Caco-2 (cell line): ENCODE measurements at places on chromosomes 6 and 20.

- DNase-seq = no peak
Measured at GRCh38 chr20:43460830-43461200, 3.1 kb downstream of the SRSF6 start.

- no peak for DNase-seq
Measured at GRCh38 chr6:35192301-35192860, 21.4 kb upstream of the SCUBE3 start.

DNA sequence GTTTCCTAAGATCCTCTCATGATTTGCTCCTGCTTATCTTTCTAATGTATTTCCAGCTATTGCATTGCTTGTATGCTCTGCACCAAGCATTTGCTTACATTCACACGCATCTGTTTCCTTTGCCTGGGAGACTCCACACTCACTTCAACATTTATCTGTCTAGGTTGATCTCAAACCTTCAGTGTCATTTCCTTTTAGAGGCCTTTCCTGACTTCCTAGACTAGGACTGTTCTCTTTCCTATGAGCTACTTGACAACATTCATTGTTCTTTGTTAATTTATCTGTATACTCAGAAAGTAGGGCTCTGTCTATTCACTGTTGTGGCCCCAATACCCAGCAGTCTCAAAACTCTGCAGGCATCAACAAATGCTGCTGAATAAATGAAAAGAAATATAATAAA, 84.4 kb downstream of the WASF1 start:
- no peak for DNase-seq

GRCh38 chr20:6709910-6710595, 57.4 kb upstream of the BMP2 start:
- DNase-seq = peak; percentile 79

DNA sequence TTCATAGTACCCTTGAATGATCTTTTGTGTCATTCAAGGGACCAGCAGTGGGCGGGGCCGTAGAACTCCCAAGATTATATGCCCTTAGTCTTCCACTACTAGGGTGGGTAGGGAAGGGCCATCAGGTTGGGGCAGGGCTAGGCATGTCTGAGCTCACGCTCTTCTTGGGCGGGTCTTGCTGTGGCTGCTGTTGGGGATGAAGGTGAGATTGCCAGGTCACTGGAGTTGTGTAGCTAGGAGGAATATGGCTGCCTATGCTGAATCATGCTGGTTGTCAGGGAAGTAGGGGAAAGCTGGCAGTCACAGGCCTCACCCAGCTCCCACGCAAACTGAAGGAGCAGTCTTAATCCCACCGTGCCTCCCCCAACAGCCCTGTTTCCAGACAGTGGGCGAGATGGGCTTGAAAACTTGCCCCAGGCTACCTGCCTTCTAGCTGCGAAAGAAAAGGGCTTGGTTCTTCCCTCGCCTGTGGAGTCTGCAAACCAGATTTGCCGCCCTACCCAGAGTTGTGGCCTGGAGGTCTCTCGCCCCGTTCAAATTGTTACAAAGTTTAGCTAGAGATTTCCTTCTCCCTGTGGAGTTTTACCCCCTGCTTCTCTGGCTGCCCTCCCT, 76.4 kb upstream of the ADGRF4 start:
- DNase-seq = no peak

DNA sequence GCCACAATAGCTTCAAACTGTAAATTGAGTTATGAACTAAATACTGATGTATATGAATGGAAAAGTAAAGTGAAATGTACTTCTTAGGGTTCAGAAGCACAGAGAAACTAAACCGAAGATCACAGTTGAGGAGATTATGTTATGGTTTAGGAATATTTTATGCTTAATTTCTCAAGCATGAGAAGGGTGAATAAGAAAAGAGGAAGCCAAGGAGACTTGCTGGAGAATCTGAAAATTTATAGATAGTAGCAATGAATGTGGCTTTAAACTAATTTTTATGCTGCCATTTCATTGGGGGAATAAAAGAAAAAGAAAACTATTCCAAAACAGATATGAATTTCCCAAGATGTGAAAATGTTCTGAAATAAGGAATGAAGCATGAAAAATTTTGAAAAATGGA, 5.6 kb downstream of the ANKS1A start:
- no peak for DNase-seq

DNA sequence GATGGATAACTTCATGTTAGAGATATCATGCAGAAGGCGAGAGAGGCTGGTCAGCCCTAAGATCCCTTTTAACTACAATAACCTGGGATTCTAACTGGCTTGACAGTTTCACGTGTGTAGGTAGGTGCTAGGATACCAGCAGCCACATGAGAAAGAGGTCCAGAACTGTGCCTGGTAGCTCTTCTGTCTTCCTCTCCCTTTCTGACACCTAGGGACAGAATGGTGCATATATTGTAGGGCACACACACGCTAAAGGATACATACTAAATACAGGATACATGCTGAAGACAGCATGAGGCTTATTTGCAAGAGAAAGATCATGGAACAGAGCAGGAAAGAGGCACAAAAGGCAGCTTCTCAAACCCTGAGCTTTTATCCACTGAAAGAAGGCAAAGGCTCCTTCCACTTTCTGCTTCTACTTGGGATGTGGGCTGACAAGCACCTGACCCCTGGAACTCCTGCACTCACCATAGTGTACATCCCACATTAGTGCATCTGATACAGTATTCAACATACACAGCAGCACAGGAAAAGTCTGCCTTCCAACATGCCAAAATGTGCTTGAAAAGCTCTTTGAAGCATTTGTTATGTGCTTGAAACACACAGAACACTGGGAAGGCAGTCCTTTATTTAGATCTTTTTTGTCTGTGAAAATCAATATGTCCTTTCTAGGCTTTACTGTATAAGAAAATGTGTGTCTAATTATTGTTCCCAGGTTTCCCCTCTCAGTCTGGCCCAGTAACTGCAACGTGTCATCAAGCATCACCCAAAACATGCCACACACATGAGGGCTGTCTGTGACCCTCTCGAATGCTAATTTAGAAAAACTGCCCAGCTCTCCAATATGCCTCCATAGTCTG, 3.2 kb downstream of the SLC22A23 start:
- no peak for DNase-seq

DNA sequence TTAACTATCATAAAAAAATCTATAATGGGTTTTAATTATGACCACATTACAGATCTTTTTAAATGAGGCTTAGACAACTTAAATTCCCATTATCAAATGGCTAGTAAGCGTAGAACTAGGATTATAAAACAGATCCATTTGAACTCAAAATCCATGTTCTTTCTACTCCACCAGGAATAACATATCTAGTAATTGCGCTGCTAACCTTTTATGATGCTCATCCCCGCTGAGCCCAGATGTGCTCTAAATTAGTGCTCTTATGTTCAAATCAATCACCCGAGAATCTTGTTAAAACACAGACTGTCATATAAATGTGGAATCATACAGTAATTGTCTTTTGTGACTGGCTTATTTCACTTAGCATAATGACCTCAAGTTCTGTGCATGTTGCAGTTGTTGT, 903.1 kb downstream of the PHF3 start:
- no peak for DNase-seq

DNA sequence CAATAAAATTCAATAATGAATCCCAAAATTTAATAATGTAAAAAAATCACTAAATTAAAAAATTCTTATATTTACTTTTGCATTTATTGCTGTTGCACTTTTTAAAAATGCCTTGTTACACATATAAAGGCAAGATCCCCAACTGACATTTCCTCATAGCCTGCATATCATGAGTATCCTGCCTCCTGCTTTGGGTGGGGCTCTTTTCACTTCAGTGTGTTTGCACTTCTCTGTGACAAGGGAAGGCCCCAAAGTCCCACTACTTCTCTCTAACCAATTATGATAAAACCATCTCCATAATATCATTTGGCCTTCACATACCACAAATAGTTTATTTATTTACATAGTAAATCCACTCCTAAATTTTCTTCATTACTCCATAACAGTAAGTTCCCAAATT, 446.1 kb upstream of the MARCKS start:
- DNase-seq = peak; percentile 23

DNA sequence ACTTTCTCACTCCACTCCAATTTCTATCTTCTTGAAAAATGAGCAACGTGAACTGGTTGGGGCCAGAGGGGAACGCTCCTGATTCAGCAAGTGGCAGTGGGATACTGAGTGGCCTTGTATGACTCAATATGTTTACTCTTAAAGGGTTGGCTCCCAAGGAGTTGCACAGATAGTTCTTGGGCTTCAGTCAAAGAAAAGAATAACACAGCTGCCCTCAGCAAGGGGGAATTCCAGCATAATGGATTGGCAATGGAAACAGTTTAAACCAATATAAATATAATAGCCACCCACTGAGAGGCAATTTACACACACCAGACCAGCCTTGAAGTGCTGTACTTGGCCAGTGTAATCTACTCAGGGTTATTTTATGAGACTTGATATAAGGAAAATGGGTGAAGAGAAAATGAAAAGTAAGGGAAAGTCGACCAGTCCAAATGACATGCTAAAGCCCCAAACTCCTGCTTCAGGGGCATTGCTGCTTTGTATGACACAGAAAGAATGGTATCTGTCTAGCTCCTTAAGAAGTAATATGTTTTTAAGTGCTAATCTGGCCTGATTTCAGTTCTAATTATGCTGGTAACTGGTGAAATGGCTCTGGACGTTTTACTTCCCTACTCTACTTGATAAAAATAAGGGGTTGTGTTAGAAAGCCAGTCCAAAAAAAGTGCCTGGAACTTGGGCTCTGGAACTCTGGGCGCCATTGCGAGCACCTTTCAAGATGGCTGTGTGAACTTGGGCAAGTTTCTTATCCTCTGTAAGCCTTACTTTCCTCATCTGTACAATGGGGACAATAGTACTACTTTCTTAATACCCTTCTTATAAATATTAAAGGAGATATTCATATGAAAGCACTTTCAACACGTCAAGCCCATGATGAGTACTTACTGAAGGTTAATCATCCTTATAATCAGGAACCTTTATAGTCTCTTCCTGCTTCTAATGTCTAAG, 712.9 kb upstream of the MAP3K7 start:
- DNase-seq = no peak

DNA sequence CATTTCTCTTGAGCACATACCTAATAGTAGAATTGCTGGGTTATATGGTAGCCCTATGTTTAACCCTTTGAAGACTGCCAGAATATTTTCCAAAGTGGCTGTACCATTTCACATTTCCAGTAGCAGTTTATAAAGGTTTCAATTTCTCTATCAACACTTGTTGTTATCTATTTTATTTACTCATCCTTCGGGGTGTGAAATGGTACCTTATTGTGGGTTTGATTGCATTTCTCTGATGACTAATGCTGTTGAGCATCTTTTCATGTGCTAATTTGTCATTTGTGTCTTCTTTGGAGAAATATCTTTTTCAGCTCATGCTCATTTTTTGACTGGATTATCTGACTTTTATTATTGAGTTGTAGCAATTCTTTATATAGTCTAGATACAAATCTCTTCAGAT, 5.4 kb downstream of the ENPP4 start:
- no peak for DNase-seq

GRCh38 chr6:42079941-42080464, 29.7 kb downstream of the TAF8 start:
- DNase-seq = no peak

DNA sequence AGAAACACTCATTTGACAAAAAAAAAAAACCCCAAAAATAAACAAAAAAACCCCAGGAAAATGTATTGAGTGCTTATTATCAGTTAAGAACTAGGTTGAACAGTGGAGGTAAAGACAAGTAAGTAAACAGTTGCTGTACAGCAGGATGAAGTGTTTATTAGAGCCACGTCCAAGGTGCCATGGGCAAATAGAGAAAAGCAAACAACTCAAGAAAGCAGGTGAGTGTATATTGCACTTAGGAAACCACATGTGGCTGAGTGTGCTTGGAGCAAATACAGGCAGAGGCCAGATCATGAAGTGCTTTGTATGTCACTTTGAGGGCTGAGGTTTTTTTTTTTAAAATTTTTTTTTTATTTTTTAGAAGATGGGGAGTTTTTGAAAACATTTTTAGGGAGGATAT, 98.3 kb downstream of the MACROD2 start:
- DNase-seq = peak; percentile 7

GRCh38 chr20:63696306-63696627, 185 bp upstream of the TNFRSF6B start:
- peak; percentile 78 for DNase-seq

DNA sequence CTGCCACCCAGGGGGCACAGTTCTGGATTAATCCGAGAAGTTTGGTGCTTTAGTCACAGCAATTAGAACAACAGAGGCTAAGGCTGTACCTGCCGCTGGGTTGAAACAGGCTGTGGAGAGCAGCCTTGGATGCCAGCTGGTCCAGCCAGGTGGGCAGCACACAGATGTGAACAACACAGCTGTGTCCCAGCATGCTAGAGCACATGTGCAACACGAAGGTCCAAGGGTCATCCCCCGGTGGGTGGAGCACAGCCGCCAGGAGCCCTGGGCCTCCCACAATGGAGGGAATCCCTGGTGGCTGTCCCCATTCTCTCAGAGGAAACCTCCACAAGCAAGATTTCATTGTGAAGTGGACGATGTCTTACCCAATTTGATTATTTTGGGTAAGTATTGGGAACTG, 99.2 kb upstream of the SYNDIG1 start:
- peak; percentile 11 for DNase-seq

- peak; percentile 49 for DNase-seq
Measured at GRCh38 chr6:108497883-108498282, 62.8 kb upstream of the FOXO3 start.

- no peak for DNase-seq
Measured at GRCh38 chr20:20211988-20212518, 155.9 kb upstream of the INSM1 start.

DNA sequence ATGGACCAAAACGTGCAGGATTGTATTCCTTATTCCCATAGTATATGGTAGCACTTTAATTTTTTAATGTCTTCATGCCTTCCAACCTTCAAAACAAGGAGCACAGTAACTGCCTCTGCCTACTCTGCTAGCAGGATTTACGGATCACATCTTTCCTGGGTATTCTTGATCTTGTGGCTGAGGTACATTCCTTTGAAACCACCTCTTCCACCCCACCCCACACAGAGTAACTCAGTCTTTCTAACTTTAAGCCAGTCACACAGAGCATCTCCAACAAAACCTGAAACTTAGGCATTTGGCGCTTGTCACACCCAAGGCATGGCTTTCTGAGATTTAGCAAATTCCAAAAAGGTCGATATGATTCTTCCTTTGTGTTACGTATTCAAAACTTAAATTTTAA, 2.3 kb upstream of the ID4 start:
- no peak for DNase-seq

GRCh38 chr20:4490606-4491280, 231.0 kb upstream of the PRND start:
- DNase-seq = no peak
